ENCODE measurements at places on chromosomes 1 and 21.

GRCh38 chr1:40266786-40267535 lies 8.9 kb downstream of the ZMPSTE24 start:
- DNase-seq, result no peak

- DNase-seq, result no peak
Measured at GRCh38 chr1:220076861-220077762, 12.5 kb downstream of the BPNT1 start.

- no peak for DNase-seq
Measured at GRCh38 chr21:34834290-34834689, 165.5 kb downstream of the CLIC6 start.

- DNase-seq, result no peak
Measured at GRCh38 chr1:87510540-87510939, 181.9 kb downstream of the LMO4 start.

GRCh38 chr1:241417258-241417657 lies 60.3 kb upstream of the RGS7 start:
- DNase-seq, result no peak

DNA sequence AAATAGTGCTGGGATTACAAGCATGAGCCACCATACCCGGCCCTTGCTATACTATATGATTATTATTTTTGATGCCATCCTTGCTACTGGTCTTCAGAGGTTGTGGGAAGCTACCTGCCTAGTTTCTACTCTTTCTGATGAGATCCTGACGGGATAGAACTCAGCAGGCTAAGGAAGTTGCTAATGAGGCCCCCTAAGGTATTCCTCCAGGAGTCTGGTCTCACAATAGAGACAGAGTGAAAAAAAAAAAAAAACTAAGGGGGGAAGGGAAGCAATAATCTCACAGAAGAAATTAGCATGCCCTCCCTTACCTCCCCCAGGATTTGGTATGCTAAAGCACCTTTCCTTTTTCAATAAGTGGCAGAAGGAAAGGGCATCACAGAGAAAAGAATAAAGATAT lies 17.6 kb downstream of the INTS3 start:
- DNase-seq, result no peak

- DNase-seq, result no peak
Measured at GRCh38 chr1:116167625-116168276, 56.6 kb downstream of the MAB21L3 start.

GRCh38 chr1:245166471-245166885 lies 11.7 kb downstream of the KIF26B start:
- DNase-seq, result no peak

DNA sequence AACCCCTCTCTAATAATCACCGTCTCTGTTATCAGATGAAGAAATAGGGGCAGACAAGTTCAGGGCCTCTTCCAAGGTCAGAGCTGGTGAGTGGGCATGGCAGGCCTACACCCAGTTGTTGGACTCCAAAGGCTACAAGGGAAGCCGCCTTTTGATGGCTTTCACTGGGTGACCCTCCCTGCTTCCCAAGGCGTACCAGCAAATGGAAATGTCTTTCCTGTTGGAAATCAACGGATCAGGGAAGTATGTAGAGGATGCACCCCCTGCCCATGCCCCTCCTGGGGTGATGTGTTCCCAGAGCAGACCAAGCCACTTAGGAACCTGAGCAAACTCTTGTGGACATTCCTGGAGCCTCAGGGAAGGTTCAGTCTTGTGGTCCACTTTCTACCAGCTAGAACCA lies 47.4 kb downstream of the LGR6 start:
- no peak for DNase-seq

- peak; percentile 61 for DNase-seq
Measured at GRCh38 chr21:45504516-45505415, 37.5 kb downstream of the SLC19A1 start.

DNA sequence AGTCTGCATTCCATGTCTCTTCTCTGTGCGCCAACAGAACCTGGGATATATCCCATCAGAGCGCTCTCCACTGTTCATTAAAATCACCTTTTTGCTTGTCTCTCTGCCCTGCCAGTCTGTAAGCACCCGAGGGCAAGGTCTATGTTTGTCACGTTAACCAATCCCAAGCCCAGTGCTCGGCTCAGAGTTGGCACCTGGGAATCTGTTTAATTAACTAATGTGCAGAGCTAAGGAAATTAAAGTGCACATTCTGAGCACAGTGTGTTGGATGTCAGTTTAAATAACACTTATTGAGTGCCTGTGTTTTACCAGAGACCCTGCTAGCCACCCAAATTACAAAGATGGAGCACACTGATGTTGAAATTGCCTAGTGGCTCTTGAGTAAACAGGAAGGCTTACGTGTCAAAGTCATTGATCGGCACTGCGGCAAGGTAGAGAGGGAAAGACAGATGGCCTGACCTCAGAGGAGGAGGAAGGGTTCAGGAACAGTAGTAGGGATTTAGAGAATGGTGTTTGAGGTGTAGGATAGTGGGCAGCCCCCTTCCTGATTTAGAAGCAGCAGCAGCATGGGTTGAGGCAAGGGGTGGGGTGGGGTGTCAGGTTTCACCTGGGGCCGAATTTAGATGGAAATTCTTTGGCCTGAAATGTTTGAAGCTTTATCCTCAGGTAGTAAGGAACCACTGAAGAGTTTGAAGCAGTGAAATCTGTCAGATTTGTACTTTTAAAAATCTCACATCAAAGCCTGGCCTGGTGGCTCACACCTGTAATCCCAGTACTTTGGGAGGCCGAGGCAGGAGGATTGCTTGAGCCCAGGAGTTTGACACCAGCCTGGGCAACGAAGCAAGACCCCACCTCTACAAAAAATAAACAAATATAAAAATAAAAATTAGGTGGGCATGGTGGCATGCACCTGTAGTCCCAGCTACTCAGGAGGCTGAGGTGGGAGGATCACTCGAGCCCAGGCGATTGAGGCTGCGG lies 7.7 kb downstream of the ARMH1 start:
- no peak for DNase-seq

- DNase-seq, result no peak
Measured at GRCh38 chr1:243440406-243440805, 184.6 kb downstream of the SDCCAG8 start.

DNA sequence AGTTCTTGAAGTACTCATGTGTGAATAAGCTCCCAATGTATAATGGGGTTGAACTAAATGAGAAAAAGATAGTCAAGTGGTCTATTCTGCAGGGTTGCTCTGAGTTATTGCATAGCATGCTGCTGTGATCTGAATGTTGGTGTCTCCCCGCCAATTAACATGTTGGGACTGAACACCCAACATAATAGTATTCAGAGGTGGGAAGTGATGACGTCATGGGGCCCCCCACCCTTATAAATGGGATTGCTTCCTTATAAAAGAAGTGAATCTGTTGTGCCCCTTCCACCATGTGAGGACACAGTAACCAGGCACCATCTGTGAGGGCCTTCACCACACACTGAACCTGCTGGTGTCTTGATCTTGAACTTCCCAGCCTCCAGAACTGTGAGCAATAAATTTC lies 50.2 kb downstream of the MAB21L3 start:
- DNase-seq, result no peak

DNA sequence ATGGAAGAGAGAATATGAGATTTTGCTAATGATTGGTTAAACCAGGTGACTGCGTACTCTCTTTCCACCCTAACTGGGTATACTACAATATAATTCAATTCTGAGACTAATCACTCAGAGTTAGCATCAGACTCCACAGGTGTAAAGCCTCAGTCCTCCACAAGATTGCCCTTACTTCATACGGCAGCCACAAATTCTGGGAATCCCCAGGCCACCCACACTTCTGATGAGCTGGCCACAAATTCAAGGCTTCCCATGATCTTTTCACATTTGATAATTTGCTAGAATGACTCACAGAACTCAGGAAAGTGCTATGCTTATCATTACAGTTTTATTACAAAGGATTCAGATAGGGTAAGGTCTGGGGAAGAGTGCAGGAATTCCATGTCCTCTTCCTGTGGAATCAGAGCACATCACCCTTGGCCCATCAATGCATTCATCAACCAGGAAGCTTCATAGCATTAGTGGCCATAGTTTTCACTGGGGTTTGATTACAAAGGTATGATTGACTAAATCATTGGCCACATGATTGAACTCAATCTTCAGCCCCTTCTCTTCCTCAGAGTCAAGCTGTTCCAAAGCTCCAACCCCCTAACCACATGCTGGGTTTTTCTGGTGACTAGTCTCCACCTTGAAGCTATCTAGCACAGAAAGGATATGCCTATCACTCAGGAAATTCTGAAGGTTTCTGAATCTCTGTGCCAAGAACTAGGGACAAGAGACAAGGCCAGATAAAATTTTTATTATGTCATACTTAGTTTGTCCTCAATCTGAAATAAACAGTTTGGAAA lies 131.7 kb downstream of the HHIPL2 start:
- DNase-seq, result no peak

DNA sequence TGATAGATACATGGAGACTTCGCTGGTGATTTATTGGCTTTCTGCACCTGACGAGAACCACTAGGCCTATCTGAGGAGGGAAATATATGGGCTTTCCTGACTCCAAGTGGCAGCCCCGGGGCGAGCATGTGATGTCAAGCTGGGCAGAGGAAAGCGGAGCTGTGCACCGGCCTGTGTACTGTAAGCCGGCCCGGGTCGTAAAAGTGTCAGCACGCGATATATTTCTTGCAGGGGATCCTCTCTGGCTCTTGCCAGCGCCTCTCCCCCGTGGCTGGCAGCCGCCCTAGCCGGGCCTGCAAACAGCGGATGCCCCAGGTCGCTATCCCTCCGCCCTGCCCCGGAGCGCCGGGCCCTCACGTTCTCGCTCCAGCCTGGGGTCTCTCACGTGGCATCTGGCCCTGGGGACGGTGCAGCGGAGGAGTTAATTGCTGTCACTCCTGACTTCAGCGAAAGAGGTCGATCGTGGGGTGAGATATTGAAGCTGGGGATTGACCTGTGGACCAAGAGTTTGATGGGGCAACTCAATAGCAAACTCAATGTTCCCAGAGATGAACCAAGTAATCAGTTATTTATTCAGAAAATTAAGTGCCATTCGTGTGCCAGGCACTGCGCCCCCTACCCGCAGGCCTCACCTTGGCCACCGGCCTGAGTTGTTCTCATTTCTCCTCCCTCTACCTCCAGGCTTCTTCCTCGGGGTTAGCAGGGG lies 41.0 kb upstream of the HAO2 start:
- no peak for DNase-seq

DNA sequence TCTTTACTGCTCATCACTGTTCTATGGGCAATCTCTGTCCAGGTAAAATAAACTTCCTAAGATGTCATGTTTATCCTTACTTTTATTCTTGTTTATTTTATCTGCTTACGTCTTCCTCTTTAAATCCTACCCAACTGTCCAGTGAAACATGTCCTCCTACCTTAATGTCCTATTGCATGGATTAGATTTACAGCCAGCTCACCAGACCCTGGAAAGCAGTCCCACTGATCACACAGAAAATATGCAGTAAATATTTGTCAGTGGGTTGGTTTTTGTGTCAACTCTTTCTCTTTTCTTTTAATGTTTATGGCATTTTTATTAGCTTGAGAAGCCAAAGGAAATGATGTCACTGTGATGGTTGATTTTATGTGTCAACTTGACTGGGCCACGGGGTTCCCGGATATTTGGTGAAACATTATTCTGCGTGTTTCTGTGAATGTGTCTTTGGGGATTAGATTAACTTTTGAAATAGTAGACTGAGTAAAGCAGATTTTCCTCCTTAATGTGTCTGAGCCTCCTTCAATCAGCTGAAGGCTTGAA lies 258.3 kb downstream of the SRGAP2C start:
- no peak for DNase-seq

GRCh38 chr1:3383679-3384078 lies 70.8 kb upstream of the ARHGEF16 start:
- DNase-seq, result no peak

DNA sequence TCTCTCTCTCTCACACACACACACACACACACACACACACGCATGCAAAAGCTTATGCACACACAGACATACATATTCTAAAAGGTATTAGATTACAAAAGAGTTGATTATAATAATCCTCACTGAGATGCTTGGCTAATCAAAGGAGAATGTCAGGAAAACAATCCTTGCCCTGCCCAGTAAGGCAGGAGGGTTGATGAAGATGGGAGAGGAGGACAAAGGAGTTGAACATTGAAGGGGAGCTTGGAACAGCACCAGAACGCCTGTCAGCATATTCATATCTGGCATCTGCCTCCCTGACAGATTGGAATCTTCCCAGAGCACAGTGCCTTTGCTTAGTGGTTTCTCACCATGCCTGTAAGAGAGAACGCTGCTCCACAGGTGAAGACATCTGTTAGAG lies 68.6 kb upstream of the PALMD start:
- no peak for DNase-seq

DNA sequence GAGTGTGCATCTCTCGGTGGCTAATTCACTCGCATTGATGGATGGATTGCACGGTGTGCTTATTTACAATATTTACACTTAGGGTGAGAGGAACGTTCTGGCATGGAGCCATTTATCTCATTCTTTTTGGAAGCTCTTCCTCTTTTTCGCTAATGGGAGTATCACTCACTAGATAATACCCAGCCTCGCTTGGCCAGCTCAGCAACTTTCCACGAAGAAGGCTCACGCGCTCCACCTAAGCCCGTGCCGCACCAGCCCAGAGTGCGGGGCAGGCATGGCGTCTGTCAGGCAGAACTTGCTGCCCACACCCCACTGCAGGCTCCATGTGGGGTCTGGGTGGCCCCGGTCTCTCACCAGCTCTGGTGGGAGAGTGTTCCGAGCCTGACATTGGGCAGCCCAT lies 484.9 kb downstream of the NPHP4 start:
- no peak for DNase-seq

DNA sequence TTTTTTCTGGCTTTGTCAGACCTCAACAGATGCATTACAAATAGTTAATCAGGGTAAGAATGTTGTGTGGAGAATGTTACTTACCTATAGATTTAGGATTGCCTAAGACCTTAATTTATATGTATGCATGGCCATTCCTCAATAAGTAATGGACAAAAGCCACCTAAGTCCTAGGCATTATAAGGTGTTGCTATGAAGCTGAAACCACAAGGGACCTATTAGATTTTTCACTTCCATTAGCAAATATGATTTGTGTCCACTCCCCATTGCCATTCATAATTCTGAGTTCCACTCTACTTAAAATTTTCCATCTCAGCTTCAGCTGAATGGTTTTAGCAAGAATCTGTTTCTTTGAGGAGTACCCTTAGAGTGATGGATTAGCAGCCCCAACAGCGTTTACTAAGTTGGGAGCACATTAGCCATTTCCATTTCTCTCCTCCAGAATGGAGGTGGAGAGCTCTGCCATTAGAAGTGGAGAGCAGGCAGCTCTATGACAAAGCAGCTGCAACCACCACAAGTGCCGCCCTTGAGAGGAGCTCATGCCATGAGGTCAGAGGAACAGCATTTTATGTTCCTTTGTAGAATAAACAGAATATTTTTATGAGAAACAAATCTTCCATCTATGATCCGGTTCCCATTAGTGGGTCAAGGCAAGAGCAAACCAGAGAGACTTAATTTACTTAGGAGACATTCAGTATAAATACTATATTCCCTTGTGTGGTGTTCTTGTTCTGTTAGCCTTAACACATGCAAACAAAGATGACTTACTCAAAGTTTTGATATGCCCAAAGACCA lies 28.9 kb upstream of the C1orf87 start:
- DNase-seq, result no peak
